ENCODE measurements at places on chromosomes 11 and 22.

- no peak for DNase-seq
Measured at GRCh38 chr11:60469723-60470122, 14.1 kb downstream of the MS4A1 start.

GRCh38 chr22:48245196-48245485 is 1482.7 kb downstream of the TBC1D22A start:
- no peak for DNase-seq

DNA sequence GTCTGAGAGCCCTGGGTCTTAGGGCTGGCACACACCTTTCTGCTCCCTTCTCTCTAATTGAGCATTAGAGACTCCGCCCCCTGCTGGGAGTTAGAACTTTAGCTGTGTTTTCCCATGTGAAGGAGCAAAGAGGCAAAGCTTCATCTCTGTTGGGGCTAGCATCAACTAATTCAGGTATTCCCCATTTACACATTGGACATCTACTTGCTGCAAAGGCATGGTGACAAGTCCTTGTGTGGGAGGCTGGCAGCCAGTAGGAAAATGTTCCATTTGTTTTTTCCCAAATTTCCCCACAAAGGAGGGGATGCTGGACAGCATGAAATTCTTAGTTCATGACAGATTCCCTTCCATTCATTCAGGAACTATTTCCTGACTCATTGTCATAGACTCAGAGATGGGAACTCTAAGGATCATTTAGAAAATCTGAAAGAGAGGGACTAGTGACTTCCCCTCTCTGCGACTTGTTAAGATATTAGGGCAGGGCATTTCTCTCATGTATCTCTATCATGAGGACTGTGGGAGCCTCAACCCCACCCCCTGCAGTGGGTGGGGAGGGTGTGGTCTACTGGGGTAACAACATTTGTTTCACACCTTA is 3.6 kb downstream of the CD44 start:
- DNase-seq: no peak

- DNase-seq: no peak
Measured at GRCh38 chr11:74480688-74481417, 12.7 kb downstream of the LIPT2 start.

GRCh38 chr22:49779853-49780697 is 47.6 kb downstream of the BRD1 start:
- DNase-seq: no peak

DNA sequence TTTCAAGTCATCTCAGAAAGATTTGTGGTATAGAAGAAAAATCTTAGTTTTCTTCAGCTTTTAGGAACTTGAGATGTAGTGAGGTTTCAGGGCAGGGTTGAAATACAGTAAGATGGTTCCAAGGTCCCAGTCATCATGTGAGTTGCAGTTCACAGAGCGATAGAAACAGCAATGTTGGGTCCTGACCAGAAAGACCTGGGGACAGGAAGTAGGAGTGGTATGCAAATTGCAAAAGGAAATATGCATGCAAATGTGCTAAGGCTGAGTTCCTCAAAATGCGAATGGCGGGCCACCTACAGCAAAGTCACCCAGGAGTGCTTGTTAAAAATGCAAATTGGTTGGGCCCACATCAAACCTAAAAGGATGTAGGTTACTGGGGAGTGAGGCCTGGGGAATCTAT is 1032.7 kb upstream of the TENM4 start:
- no peak for DNase-seq

DNA sequence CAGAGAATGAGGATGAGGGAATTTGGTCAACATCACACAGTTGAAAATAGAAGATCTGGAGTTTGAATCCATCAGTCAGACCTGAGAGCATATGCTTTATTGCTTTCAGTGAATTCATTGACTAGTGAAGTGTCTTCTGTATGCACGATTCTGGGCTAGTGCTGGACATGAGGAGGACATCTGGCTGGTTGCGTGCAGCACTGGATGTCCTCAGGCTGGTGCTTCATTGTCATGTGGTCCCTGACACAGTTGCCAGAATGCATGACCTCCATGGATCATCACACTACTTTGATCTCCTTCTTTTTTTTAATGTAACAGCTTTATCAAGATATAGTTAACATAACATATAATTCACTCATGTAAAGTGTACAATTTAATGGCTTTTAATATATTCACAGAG is 44.5 kb upstream of the MMP7 start:
- DNase-seq: no peak

DNA sequence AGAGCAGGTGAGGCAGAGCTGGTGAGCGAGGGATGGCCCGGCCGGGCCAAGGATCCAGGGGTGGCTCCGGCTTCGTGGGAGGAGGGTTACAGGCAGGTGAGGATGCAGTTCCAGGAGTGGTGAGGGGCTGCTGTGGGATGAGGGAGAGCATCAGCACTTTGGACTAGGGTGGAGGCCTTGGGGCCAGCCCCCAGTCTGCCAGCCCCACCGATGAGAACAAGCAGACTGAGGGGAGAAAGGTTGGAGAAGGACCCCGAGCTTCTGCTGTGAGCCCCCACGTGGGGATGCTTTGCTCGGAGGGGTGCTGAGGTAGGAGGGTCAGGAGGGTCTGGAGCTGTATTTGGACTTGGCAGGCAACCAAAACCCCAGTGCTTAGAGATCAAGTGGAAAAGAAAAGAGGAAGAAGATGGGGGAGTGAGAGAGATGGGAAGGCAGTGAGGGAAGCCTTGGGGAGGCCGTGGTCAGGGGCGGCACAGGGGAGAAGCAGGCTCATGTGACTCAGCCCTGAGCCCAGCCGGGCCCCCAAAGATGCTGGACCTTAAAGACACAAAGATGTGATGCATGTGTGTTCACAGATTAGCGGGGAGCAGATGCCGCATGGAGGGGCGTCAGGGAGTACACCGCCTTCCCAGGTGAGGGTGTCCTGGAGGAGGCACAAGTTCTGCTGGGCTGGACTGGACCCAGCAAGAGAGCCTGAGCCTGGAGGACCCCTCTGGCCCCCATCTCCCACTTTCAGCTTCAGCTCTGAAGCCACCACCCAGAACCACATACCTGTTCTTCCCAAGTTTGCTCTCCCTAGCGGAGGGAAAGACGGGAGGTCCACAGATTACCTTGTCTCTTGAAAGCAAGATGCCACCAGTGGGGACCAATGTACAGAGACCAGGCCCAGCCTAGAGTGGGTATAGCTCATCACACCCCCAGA is 91.3 kb downstream of the CDKN1C start:
- no peak for DNase-seq

GRCh38 chr11:30873924-30874610 is 287.9 kb upstream of the MPPED2 start:
- DNase-seq: no peak

- no peak for DNase-seq
Measured at GRCh38 chr11:45988921-45989320, 66.5 kb downstream of the LARGE2 start.

DNA sequence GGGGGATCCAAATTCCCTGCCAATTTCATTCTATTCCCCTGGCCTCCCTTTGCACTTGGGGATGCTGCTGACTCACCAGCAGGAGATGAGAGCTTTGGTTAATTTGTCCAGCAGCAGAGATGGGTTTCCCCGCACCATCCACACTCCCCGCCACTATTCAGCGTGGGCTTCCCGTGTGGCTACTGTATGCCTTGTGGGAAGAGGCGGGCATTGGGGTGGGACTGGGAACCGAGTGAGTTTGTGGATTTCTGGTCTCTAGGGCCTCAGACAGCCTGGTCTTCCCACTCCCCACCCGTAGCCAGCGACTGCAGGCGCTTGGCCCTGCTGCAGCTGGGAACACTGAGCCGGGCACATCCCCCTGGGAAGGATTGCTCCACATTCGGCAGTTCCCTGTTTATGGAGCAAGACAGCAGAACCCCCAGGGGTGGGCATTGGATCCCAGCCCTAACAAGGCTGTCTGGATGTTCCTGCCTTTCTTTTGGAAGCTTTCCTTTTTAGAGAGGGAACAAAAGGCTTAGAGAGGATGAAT is 23.4 kb downstream of the KIAA1671 start:
- no peak for DNase-seq
